ENCODE measurements at places on chromosomes 3 and 15. TPM values are rescaled to one million over a fixed set of nuclear protein-coding genes. Genes with fewer than 3 reads are reported as not detected.

DNA sequence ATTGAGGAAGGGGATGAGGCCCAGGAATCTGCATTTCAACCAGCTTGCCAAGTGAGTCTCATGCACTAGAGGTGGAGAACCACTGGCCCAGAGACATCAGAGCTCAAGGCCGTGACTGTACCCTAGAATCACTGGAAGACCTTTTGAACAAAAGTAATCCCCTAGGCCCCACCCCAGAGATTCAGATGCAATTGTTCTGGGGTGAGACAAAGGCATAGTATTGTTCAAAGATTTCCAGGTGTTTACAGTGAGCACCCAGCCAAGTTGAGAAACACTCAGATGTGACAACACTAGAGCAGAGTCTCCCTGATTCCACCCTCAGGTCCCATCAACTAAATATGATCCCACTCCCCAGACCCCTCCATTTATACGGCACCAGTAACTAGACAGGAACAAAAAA, 290.3 kb upstream of the TLE3 start:
- no peak for DNase-seq

Gene GP5
- not detected for total RNA-seq

Gene SEMA6D
- 5.1 TPM for total RNA-seq

Gene ITIH3
- not detected for total RNA-seq

- DNase-seq: no peak
These were observed 383.9 kb upstream of the DPH6 start for GRCh38 chr15:35929740-35930444.

GRCh38 chr3:122103821-122104514, 48.8 kb downstream of the CD86 start:
- DNase-seq: no peak

DNA sequence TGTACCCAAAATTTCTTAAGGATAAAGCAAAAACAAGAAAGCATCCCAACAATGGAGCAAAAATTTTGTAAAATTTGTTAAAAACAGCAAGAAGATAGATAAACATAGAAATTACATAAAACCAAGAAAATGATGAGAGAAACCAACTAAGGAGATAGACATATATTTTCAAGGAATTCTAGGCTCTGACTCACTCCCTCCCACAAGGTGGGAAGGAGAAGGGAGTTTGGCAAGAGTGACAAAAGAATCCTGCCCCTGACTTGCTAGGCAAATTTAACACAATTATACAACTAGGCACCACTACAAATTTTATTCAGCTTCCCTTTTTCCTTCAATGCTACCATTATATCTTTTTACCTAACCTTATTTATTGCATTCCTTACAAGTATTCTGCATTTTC, 70.9 kb downstream of the MYO9A start:
- DNase-seq: no peak

- DNase-seq: no peak
These were observed 30.6 kb upstream of the SLC6A6 start for GRCh38 chr3:14371573-14372474.

Gene ADAMTS7
- total RNA-seq: 1.1 TPM

Gene TJP1
- total RNA-seq: 39.9 TPM

DNA sequence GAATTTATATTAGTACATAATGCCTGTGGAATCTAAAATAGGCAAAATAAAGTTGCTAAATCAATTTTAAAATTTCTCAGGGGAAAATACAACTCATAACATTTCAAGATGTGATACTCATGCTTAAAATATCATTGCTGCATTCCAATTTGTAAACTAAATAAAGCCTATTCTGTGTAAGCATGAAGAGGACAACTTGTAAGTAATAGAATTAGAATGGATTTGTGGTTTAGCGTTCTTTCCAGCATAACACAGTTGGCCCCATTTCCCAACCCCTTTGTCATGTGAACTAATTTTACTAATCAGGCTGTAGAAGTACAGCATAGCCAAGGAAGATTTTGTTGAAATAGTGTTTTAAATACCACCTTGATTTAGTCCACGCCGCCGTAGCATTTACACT, 437.2 kb downstream of the SI start:
- no peak for DNase-seq

- no peak for DNase-seq
These were observed 205.9 kb upstream of the RGMA start for GRCh38 chr15:93294896-93295295.

- DNase-seq: no peak
These were observed 168.4 kb downstream of the STAC start for GRCh38 chr3:36548712-36549111.

DNA sequence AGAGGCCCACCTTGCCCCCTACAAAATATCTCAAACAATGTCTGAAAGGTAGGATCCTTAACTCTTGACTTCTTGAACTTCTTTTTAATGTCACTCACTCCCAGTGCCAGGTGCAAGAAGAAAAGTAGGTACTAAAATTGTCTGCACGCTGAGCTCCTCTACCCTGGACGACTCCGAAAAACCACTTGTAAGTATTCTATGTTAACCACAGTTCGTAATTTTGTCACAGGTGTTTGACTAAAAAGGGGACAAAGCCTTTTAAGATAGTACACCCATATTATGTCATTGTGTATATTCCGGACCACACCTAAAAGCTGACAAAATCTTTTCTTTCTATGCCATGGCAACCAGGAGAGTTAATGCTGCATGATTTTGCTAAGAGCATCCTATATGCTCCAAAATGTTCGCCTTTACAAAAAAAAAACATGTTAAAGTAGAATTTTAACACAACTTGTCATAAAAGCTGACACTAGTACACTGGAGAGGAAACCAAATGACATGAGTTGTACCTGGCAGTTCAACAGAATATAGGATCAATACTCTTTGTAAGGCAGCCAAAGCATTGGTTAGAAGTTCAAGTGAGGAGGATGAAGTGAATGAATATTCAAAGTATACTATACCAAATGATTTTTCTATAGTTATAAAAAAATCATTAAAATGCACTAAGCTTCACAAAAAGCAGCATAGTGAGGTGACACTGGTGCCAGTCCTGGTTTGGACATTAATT, 210.5 kb downstream of the FOXP1 start:
- no peak for DNase-seq

Gene GATA2
- 17.1 TPM for total RNA-seq

GRCh38 chr3:53229606-53230005, 26.2 kb downstream of the TKT start:
- DNase-seq: no peak

Gene SLC7A14
- total RNA-seq: 0.16 TPM

Gene SLC30A4
- 1.7 TPM for total RNA-seq

GRCh38 chr3:11636394-11636770, 7.3 kb downstream of the VGLL4 start:
- no peak for DNase-seq

Gene GOLGA8O
- 0.46 TPM for total RNA-seq

Gene FAM43A
- total RNA-seq: 1.2 TPM

Gene PLS1
- 13.0 TPM for total RNA-seq

Gene NR2E3
- 0.41 TPM for total RNA-seq

GRCh38 chr15:73753250-73754130, at the start of gene INSYN1:
INSYN1 (minus strand) TSS chr15:73753351; CDS start chr15:73751130, 2,221 bp downstream.
- no peak for DNase-seq

GRCh38 chr3:153173758-153174516, 11.9 kb downstream of the RAP2B start:
- DNase-seq: no peak

GRCh38 chr3:46541835-46542234, 24.3 kb downstream of the LRRC2 start:
- DNase-seq: no peak

Gene C3orf33
- total RNA-seq: 1.7 TPM

GRCh38 chr15:48530528-48530927, 115.0 kb downstream of the FBN1 start:
- no peak for DNase-seq

GRCh38 chr3:177538048-177538749, 340.9 kb upstream of the TBL1XR1 start:
- DNase-seq: no peak

DNA sequence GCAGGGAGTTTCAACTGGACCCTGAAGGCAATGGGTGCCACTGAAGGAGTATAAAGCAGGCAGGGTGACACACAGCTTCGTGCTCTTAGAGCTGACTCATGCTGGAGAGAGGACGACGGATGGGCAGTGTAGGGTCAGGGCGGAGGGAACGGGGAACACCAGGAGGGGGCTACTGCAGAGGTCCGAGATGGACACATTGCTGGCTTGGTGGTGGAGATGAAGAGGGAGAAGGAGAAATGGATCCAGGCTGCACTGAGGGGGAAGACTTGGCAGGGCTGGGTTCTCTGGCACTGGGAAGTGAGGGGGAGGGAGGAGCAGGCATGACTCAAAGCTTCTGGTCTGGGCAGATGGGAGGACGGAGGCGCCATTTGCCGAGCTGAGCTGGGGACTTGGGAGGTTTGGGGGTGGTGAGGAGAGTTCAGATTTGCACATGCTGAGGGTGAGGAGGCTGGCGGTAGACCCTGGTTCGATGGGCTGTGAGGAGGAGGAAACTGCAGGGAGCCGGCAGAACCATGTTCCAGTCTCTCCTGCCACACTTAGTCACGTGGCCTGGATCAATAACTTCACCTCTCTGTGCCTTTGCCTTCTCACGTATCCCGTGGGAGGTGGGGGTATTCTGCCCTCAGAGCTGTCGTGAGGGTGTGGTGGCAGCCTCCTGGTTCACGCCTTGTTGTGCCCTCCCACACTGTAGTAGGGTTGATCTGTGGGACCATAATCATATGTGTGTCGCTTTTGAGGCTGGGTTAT, 4.6 kb upstream of the KCTD6 start:
- DNase-seq: peak; percentile 31

- no peak for DNase-seq
These were observed 43.0 kb downstream of the NSMCE3 start for GRCh38 chr15:29226436-29227208.

DNA sequence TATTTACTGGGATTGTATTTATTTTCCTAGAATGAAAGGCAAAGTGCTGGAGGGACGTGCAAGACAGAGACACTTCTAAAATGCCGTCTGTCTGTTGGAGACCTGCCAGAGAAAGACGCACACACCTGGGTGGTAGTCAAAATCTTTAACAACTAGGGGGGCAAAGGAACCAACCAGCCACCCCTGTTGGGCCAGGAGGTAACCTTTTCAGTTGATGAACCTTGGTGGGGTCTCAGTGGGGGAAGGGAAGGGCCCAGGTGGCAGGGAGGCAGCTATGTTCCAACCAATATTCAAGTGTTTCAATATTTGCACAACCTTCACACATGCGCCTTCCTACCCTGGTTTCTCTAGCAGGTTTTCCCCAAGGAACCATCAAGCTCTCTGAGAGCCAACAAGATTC, 99.0 kb downstream of the MEGF11 start:
- DNase-seq: no peak

Gene RTP3
- total RNA-seq: not detected

DNA sequence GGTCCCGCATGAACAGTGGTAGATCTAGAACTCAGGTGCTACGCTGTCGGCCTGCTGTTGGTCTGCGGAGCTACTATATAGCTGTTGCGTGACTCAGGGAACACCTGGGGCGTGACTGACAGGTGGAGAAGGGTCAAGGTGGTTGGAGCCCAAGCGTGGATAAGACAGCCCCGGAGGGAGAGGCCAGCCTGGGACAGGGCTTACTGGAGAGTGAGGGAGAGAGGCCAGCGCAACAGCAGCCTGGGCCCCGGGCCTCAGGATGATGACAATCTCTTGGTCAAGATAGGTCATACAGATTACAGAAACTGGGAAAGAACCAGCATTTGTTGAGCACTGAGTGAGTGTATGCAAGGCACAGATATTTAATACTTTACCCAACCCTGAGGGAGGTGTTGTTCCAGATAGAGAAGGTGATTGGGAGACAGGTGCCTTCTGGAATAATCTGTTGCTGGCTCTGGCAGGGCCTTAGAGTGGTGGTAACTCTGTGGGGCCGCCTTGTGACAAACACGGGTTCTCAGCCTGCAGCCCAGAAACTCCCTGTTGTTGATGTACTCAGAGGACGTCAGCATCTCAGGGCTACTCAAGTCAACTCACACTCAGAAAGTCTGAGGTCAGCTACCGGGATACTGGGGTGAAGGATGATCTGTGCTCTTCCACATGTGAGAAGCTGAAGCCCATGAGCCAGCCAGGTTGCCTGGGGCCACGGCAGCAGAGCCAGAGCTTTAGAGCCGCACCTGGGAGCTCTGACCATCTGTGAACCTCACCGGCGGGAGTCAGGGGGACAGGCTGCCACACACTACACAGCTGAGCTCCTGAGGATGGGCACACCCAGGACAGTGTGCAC, 265.4 kb upstream of the HES1 start:
- no peak for DNase-seq

DNA sequence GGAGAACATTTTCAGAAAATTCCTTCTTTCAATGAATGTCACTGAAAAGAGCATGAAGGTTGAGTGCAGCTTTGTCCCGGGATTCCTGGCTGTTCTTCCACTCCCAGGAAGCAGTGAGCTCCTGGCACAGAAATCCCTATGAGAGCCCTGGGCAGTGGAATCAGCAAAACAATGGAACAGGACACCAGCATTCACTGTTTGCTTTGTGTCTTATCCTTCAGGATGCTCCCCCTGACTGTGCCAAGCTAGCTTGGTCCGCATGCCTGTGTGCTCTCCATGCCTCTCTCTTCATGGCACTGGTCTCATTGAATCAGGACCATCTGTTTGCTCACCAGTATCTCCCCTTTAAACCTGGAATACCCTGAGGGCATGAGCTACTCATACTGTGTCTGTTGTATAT, 102.0 kb upstream of the GADL1 start:
- DNase-seq: no peak

DNA sequence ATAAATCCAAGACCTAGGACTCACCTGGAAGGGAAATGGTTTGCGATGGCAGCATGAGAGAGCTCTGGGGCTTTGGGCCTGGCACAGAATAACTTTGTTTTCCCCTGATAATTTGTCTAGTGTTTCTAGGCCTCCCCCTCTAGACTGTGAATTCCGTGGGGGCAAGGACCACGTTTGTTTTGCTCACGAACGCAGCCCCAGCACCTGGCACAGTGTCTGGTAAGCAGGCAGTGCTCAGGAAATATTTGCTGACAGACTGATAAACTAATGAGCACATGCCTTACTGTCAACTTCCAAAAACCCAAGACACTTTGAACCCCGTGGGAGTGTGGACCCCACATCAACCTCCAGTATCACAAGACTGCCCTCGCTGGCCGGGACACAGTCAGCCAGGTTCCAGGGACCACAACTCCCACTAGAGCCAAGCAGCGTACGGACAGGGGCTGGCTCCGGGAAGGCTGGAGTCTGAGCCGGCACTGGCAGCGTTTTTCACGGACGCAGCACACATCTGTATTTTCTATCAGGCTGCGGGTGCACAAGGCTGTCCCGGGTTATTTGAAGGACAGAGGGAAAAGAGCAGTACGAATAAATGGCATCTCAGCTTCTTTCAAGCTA, 146.5 kb downstream of the XXYLT1 start:
- DNase-seq: no peak

- no peak for DNase-seq
These were observed 11.2 kb downstream of the IGDCC4 start for GRCh38 chr15:65411465-65412071.

DNA sequence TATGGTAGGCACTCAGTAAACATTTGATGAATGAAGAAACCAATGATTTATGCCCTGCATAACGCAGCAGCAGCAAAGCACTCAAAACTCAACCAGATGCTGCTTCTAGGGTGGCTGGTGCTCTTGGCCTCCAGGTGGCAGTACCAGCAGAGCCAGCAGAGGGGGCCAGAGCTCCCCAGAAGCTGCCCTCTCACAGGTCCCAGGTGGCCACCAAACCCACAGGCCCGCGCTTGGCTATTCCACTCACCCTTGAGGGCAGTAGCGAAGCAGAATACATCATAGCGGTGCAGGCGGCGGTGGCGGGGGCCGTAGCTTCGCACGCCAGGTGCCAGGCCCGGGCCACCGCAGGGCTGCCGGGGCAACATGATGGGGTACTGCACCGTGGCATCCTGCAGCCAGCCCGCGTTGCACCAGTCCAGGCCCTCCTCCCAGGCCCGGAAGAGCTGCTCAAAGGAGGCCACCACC, 16.6 kb downstream of the HAPLN3 start:
- DNase-seq: peak; percentile 26

All from pancreas (tissue), 10 donors.